ENCODE measurements at places on chromosomes 13 and 19.

DNA sequence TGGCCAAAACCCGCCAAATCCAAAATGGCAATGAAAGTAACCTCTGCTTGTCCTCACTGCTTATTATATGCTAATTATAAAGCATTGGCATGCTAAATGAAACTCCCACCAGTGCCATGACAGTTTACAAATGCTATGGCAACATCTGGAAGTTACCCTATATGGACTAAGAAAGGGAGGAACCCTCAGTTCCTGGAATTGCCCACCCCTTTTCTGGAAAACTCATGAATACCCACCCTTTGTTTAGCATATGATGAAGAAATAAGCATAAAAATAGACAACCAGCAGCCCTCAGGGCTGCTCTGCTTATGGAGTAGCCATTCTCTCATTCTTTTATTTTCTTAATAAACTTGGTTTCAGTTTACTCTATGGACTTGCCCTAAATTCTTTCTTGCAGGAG is 269.8 kb downstream of the OLFM4 start:
- no peak for DNase-seq

DNA sequence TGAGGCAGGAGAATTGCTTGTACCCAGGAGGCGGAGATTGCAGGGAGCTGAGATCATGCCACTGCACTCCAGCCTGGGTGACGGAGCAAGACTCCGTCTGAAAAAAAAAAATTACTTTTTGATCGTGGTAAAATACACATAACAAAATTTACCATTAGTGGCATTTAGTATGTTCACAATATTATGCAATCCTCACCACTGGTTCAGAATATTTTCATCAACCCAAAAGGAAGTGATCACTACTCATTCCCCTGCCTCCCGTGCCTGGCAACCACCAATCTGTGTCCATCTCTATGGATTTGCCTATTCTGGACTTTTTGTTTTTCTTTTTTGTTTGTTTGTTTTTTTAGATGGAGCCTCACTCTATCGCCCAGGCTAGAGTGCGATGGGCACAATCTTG is 1.2 kb upstream of the PALM3 start:
- no peak for DNase-seq

DNA sequence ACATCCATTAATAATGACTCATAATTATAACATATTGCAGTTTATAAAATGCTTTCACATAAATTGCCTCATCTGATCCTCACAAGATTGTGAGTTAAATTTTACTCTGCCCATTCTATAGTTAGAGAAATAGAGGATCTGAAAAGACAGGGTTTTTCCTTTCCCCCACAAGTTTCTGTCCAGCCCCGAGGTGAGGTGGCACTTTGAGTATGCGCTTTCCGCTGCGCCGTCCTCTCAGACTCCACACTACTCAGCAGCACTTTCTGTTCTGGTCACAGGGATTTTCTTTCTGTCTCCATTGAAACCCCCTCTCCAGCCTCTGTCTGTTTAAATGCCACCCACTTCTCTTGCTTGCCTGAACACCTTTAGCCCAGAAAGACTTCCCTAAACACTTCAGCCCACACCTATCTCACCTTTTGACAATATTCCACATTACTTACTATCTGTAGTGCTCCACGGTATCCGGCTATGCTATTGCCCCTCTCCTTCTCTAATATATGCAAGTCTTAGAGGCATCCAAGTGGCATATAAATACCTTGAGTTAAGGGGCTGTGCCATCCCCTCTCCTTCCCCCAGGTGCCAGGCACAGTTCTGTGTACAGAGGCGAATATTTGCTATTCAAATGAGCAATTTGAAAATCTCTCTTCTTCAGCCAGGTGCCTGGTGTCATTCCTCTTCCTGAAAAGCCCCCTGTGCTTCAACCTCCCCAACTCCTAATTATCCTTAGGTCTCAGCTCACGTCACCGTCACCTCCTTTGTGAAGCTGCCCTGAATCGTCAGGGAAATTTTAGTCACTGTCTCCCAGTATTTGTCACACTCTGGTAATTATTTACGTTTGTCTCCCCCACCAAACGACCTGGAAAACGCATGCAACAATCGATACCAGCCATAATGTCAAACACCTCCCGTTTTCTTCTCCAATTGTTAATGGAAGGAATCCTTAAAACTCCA is 268.7 kb downstream of the NHLRC3 start:
- DNase-seq, result no peak

- no peak for DNase-seq
Observed at GRCh38 chr13:68982961-68983619, 1124.5 kb upstream of the ATXN8OS start.

GRCh38 chr13:111859354-111860230 is 207.4 kb upstream of the SOX1 start:
- DNase-seq, result no peak

DNA sequence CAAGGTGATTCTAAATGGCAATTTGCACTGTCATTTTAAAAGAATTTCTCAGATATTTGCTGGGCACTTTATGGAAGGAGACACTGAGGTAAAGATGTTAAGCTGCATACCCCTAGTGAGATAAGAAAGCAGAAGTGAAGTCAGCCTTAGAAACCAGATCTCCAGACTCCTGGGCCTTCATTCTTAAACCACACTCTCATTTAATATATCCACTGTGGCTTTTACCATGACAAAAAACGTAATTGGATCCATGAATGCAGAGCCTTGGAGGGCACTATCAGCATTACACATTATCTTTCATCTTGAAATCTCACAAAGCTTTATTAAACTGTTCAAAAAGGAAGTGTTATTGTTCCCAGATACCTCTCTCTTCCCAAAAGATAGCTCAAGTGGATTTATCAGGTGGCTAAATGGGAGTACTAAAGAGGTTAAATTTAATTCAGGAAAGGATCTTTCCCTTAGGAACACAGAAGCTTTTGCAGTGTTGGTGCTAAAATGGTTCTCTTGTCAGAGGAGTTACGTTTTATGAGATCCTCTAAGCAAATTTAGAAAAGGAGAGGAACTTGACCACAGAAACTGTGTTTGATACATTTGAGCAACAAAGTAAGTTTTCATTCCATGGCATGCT is 1060.4 kb downstream of the EFNB2 start:
- no peak for DNase-seq

DNA sequence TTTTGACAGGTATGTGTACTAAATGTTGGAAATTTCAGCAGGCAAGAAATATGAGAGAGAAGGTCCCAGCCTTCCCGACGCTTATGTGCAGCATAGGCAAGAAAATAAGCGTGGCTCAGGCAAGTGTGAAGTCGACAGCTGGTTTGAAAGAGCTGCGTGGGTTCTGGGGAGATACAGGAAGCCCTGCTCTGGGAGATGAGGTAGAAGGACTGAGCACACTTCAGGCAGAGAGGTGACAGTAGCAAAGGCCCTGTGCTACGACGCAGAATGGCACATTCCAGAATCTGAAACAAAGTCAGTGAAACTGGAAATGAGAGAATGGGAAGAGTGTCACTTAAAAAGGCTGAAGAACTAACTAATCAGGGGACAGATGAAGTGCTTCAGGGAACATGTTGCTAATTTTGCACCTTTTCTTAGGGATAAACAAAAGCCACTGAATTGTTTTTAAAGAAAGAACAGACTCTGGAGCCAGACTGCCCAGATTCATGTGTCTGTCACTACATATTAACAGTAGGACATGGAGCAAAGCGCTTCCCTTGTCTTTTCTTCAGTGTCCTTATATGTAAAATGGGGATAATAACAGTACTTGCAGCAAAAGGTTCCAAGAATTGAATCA is 160.1 kb downstream of the SPRY2 start:
- no peak for DNase-seq

DNA sequence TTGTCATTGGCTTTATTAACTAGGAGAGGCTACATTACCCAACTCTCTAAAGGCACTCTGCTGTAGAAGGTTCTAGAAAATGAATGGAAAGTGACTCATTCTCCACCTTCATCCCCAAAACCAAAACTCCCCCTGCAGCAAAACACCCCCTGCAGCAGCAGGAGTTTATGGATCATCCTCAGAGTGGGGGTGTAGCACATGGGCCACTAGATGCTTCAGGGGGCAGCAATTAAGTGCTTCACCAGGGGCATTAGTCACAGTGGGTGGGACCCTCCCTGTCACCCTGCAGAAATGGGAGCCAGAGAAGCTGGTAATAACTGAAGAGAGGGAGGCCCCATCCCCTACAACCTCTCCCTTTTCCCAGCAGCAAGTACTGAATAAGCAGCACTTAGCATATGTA is 64.5 kb upstream of the MED4 start:
- DNase-seq, result no peak

DNA sequence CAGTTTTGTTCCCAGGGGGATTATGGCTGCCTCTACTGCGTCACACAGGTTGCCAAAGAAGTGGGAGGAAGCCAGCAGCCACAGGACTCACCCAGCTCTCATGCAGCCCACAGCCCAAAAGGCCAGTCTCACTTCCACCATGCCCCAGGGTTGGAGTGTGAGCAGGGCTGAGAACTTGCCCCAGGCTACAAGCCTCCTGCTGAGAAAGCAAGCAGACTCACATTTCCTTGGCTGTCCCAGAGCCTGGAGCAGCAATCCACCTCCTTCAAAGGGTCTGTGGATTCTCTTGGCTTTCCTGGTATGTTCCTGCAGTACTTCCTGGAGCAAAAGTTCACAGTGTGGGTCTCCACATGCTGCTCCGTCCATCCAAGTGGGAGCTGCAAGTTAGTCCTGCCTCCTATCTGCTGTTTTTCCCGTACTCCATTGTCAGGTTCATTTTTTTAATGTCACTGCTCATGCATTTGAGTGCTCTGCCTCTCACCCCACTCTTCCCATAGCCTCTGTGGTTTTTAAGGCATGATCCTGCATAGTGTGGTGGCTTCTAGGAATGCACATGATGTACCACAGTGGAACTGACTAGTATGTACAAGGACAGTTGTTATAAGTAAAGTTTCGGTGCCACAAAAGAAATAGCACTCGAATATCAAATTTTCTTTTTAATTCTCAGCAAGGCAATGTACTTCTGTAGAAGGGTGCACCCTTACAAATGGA is 56.2 kb upstream of the ARHGEF7 start:
- no peak for DNase-seq

GRCh38 chr13:52793515-52794061 is 54.0 kb upstream of the CNMD start:
- DNase-seq, result no peak

DNA sequence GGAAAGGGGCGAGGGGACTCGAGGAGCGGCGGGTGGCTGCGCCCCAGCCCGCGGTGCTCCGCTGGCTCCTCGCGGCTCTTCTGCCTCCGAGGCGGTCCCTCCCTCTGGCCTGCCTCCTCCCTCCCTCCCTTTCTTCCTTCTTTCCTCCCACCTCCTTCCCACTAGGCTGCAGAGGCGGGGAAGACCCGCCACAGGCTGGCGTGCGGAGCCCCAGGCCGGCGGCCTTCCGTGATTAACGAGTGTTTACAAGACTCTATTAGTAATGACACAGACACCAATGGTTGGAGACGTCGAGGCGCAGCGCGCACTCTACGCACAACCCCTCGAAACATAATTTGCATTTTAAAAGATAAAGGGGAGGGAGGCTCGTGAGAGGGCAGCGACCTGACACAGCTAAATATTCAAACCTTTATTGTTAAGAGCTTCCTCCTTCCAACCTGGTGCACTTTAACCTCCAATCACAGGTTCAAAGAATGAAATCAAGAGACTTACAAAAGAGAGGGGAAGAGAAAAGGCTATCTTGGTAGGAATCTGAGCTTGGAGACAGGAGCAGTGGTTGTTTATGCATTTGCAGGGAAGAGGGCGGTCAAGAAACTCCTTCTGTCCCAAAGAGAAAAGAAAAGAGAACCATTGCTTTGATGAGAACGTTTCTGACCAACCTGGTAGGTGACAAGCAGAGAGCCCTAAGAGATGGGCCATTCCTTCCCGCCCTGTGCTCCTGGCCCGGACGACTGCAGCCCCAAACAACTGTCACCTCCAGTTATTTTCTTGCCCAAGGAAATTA is at the start of gene CDX2:
TSS of gene CDX2 (minus strand) at position 234 of the 784 bp plus-strand sequence. CDS start 309 bp downstream, outside the sequence.
- DNase-seq, result no peak

DNA sequence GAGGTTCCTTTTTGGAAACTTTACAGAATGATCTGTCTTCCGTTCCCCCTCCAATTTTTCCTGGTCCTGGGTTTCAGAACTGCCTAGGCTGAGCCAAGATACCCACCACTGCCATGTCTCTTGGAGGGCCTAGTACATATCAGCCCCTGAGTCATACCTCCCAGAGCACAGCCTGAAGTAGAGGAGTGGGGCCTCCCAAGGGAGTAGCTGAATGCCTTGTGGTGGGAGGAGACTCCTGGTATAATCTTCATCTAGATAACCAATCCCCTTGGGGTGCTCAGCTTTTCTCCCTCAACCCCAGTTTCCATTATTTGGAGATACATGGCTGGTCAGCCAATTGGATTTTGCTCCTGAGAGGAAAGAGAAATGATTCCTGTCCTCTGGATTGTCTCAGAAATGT is 30.3 kb downstream of the ZNF763 start:
- DNase-seq, result no peak

DNA sequence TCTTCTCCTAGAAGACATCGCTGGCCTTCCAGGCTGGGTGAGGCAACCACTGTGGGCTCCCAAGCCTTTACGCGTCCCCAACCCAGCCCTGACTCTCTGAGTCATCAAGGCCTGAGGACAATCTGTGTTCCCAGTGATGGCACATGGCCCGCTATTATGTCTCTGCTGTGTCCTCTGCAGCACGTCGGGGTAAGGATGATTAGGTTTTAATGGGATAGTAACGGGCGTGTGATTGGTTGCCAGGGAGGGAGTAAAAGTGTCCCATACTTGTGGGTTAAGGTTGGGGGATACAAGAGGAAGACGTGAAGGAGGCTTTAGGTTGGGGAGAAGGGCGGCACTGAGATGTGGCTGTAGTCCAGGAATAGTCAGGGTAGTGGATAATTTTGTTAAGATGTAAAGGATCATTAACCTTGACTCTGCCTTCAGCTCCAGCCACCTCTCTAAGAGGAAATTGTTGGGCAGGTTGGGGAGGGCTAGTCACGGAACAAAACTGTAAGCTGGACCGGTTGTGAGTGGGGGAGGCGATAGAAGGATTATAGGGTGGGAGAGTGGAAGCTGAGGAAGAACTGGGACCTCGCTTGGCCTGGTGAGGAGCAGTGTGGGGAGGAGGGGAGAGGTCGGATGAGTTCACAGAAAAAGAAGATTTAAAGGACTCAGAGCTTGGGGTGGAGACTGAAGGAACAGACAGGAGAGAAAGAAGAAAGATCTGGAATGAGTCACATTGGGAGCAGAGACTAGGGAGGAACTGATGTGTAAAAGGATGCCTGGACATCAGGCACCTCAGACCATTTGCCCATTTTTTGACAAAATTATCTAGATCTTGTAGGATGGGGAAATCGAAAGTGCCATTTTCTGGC is 27.9 kb upstream of the IGFL1 start:
- no peak for DNase-seq

- peak; percentile 69 for DNase-seq
Observed at GRCh38 chr19:41303954-41304353, 6.0 kb upstream of the CCDC97 start.

DNA sequence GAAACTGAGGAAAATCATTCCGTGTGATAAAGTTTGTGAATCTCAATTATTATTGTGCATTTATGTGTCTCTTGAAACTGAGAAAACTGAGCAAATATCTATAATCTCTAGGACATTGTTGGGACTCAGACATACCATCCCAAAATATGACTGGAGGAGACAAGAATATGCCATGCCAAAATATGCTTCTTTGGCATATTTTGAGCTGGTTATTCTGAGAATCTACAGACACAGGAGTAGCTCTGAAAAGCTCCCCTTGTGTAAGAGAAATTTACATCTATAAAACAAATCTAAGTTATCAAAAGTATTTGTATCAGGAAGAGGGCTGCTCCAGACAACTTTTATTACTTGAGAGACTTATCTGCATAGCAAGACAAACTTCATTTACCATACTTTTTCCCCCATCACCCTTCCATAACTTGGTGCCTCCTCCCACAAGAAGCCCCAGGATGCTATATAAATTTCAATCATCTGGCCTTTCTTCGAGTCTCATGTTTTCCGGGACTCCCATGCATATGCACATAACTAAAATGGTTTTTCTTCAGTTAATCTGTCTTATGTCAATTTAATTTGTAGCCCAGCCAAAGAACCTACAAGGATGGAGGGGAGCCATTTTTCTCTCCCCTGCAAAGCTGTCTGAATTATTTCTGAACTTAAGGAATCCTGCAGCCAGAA is 28.6 kb upstream of the NDFIP2 start:
- DNase-seq, result no peak

All from CD4-positive, alpha-beta T cell treated with Interleukin-4 for 4 hours (primary cell).